Activated naive CD8-positive, alpha-beta T cell treated with anti-CD3 and anti-CD28 coated beads, Interleukin-2, amount 50 U/mL, for 24 hours (primary cell): ENCODE measurements at places on chromosomes 3 and 15.
A peak's percentile ranks its signal among the peaks of the same experiment; 100 is the strongest.

- DNase-seq, result no peak
Observed at GRCh38 chr3:163018067-163018466, 1521.5 kb downstream of the OTOL1 start.

DNA sequence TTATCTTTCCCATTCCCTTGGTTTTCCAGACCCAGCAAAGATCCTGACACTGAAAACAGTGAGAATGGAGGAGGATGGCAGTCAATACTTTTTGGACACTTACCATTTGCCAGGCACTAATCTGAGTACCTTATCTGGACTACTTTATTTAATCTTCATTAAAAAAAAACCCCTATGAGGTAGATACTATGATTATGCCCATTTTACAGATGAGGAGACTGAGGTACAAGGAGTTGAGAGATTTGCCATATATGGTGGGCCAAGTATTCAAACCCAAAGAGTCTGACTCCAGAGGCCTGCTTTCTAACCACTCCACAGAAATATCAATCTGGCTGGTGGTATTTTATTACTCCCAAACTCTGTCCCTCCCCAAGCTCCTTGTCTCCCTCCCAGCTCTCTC lies 19.6 kb downstream of the HCN4 start:
- DNase-seq, result no peak

GRCh38 chr15:29682781-29683180 lies 139.5 kb downstream of the TJP1 start:
- DNase-seq, result no peak

- DNase-seq, result peak; percentile 36
Observed at GRCh38 chr3:195774917-195775316, 36.8 kb downstream of the MUC4 start.

- no peak for DNase-seq
Observed at GRCh38 chr3:175731543-175731942, 872.4 kb downstream of the NAALADL2 start.

- DNase-seq, result no peak
Observed at GRCh38 chr15:26686547-26687187, 86.2 kb downstream of the GABRB3 start.

DNA sequence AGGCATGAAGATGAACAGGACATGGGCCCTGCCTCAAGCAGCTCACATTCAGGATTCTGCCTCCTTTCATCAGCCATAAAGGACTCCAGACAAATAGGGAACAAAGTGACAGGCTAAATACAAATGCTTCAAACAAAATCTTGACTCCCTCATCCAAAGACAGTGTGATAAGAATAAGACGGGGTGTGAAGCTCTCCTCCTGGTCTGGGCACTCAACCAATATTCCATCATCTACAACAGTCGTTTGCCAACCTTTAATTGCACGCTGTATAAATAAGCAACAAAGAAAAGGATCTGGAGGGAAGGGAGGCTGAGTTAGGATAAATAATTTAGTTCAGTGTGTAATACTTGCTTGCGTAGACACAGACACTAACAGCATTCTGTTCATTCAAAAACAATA lies 5.4 kb downstream of the CCDC54 start:
- no peak for DNase-seq

DNA sequence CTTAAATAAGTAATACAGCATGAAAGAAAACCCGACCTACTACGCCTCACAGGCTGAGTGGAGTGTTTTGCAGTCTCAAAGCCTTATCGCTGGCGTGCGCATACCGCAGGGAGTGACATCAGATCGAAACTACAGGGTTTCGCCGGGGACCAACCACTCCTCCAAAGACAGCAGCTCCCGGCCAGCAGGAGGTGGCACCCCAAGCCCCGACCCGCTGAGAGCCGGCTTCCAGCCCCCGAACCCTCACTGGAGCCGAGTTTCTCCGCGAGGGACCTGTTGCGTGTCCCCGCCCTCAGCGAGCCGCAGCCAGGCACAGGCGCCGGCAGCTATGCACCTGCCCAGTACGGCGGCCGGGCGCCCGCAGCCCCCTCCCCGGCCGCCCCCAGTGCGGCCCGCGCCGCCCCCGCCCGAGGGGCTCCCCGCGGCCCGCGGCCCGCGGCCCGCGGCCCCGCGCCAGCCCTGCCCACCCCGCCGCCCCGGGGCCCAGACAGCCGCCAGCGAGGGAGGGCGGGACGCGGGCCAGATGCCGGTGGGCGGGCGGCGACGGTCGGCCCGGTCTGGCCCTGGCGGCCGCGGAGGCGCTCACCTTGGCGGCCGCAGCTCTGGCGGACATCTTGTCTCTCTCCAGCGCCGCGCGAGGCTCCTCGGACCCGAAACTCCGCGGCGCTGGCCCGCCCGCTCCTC lies 710 bp downstream of the TJP1 start:
- DNase-seq, result peak; percentile 27

- DNase-seq, result no peak
Observed at GRCh38 chr3:34808287-34808686, 831.0 kb upstream of the ARPP21 start.

- no peak for DNase-seq
Observed at GRCh38 chr3:15812183-15812582, 14.4 kb upstream of the ANKRD28 start.

DNA sequence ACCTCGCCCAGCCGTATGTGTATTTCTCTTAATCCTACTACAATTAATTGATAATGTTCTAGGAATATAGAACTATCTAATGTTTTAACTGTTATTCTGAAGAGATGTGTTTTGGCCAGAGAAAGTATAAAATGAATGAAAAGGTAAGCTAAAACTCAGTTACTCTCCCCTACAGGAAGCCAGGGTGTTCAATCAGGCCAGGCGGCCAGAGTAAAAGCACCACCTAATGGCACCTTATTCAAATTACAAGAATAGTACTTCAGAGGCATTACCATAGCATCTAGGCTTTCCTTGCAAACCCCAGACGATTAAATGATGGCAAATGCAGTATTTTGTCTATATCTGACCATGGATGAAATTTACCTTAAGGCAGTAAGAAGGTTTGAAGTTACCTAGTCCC lies 10.4 kb downstream of the SLC12A8 start:
- no peak for DNase-seq

DNA sequence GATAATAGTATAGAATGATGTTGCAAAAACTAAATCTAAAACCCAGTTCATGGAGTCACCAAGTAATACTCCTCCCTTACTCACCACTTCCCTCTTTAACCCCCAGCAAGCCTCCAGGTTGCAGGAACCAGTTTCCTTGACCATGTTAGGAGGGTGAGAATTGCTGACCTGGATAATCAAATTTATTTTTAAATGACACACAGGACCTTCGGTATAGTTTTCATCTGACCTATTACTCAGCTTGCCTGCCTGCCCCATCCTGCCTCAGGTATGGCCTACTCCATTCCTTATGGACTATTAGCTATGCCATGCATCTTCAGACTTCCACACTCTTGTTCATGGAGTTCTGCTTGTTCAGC lies 883 bp downstream of the RTP4 start:
- peak; percentile 4 for DNase-seq

DNA sequence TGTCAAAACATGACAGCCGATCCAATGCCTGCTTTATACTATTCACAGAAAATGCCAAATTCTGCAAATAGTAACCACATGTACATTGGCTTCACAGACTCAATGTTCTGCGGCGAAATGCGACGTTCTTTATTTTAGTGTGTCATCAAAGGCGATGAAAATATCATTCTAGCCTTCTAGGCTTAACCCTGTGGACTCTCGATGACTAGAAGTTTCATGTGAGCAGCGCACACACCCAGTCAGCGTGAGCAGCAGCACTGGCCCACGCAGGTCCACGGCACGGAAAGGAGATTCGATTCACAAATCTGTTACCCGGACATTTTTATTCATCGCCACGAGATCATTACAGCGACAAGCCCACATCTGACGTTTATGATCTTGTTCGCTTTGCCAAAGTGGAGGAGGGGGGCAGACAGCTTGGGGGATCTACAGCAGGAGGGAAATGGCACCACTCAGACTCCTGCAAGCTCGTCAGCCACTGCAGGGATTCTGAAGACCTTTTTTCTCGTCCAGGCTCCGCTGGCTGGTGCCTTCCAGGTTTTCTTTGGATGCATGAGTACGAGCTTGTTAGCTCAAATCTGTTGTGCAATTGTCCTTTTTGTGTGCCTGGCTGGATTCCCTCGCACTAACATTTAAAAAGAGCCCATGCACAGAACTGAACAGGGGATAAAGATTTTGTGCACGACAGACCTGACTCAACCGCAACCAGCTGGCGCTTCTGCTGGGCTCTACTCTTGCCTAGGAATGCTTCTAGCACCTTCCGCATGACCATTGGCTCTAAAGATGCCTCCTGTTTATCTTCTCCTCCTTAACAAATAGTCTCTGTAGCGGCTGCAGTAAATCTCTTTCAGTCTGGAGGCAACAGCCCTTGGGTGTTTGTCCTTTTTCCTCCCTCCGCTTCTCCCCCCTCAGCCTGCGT lies 938.4 kb downstream of the MCTP2 start:
- DNase-seq, result no peak

GRCh38 chr15:101393172-101393571 lies 96.3 kb downstream of the PCSK6 start:
- no peak for DNase-seq

DNA sequence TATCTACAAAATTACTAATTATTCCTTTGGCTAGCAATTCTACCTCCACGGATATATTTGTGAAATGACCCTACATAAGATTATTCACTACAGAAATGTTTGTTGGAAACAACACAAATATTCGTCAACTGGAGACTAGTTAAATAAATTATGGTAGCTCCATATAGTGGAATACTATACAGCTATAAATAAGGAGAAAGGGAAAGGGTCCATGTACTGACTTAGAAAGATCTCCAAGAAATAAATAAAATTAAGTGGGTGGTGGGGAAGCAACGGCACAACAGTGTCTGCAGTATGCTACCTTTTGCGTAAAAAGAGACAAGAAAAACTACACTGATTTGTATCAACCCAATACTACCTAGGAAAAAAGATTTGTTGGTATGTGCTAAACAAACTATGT lies 96.7 kb upstream of the BHLHE40 start:
- DNase-seq, result no peak

DNA sequence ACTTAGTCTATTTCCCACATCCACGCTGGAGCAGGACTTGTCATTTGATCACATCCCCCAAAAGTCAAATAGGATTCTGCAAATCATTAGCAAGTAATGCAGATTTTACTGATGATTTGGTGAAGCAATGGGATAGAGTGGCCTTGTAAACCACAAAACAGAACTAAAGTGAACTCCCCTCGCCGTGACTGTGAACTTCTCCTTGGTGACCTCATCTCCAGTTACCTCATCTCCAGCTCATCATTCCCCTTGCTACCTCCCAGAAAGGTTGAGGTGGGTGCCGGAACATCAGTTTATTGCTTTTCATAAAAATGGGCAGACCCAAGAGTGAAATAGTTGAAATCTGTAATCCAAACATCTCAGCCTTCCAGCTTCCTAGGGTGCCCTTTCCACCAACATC lies 36.7 kb upstream of the ADPGK start:
- no peak for DNase-seq

DNA sequence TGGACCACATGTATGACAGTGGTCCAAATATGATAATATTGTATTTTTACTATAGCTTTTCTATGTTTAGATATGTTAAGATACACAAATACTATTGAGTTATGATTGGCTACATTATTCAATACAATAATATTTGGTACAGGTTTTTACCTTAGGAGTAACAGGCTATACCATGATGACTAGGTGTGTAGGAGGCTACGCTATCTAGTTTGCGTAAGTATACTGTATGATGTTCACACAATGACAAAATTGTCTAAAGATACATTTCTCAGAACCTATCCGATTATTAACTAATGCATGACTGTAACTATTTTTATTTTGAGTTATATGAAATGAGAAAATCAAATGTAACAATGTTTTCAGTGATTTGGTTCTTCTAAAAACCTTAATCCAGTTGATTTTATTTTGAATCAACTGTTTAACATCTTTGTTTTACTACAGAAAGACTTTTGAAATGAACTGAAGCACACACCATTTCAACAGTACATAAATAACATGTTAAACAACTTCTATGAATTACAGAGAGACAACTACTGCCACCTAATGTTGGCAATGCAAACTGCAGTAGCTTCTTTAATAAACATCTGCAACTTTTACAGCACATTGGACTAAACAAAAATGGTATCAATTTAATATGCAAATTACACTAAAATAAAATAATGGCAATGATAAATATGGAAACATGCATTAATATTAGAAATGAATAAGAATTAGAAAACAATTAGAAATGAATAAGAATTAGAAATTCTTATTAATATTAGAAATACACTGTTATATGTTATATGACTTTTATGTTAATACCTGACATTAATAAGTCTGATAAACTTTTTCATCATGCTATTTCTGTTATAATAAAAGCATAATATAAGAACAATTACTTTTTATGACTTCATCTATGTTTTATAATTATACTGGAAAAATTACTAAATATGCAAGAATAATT lies 255.7 kb downstream of the MBNL1 start:
- peak; percentile 46 for DNase-seq

DNA sequence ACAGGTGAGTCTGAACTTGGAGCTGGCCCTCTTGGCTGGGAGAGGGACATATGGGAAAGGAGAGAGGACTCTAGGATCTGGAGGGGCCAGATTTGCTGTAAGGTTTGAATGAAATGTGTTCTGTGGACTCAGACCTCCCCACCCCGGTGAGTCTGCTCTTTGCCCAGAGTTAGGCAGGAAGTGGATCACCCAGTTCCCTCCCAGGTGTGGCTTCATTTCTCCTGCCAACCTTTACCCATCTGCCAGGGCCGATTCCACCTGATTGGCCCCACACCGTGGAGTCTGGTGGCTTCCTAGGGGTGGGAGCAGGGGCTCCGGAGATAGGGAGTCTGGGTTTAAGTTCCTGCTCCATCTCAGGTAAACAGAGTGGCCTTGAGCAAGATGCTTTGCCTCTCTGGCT lies 25.5 kb downstream of the CD276 start:
- DNase-seq, result no peak

GRCh38 chr15:66628976-66629723 lies 63.4 kb upstream of the LCTL start:
- no peak for DNase-seq

- no peak for DNase-seq
Observed at GRCh38 chr15:67172172-67172571, 82.3 kb downstream of the AAGAB start.

GRCh38 chr3:124269619-124270018 lies 277.7 kb upstream of the ROPN1 start:
- DNase-seq, result no peak

- peak; percentile 70 for DNase-seq
Observed at GRCh38 chr3:43378066-43378935, 92.0 kb downstream of the SNRK start.

DNA sequence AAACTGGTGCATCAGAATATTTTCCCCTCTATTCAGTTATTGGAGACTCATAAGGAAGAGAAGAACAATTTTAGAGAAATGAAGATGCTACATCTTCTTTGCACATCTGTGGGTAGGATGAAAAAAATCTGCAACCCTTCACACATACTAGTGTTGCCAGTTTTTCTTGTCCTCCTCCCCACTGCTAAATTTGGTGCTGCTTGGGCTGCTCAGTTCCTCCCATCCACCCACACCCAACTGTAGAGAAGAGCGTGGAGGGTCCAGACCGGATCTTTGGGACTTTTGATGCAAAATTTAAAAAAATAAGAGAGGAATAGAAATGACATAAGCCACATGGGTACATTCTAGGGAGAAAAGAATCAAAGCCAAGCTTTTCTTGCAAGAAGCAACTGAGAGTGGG lies 8.7 kb upstream of the RASA2 start:
- DNase-seq, result no peak

- DNase-seq, result no peak
Observed at GRCh38 chr15:46207341-46207740, 572.5 kb downstream of the SQOR start.

GRCh38 chr3:4392992-4393391 lies 74.1 kb downstream of the SUMF1 start:
- DNase-seq, result no peak

GRCh38 chr3:64450396-64450956 lies 225.2 kb upstream of the PRICKLE2 start:
- DNase-seq, result no peak

GRCh38 chr3:87920549-87920948 lies 138.3 kb downstream of the CGGBP1 start:
- no peak for DNase-seq
